ENCODE measurements at places on chromosomes 4 and X.

DNA sequence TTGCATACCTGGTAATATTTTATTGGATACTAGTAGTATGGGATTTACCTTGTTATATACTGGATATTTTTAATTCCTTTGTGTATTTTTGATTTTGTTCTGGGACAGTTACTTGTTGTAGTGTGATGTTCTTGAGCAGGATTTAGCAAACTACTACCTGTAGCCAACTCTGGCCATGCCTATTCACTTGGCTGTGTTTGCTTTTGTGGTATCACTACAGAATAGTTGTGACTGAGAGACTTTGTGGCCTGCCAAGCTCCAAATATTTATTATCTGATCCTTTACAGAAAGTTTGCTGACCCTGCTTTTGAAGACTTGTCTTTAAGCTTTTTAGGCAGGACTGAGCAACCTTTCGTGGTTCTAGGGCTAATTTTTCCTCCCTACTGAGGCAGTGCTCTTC lies 17.8 kb downstream of the ZCCHC4 start:
- DNase-seq = no peak

- DNase-seq = no peak
Observed at GRCh38 chr4:98166025-98166730, 22.9 kb upstream of the STPG2 start.

- no peak for DNase-seq
Observed at GRCh38 chr4:107837776-107838618, 13.3 kb downstream of the SGMS2 start.

GRCh38 chrX:103376118-103376978 lies at the start of gene BEX3:
BEX3 (plus strand) TSS chrX:103376538; CDS start chrX:103377522, 984 bp downstream.
- DNase-seq = no peak

DNA sequence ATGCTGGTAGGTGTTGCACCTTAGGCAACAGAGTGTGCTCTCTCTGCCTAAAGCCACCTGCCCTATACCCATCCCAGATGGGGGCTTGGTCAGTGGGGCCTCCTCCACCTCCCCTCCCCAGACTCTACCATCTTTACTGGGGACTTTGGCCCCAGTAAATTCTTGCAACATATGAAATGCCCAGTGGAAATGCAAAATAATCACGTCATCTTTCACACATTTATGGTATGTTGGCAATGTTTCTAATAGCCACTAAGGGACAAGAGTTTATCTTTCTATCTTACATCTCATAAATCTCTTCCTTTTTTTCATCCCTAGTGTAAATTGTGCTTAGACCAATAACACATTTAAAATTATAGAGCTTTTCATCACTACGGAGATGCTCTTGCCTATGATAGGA lies 103.0 kb upstream of the MAML3 start:
- no peak for DNase-seq

DNA sequence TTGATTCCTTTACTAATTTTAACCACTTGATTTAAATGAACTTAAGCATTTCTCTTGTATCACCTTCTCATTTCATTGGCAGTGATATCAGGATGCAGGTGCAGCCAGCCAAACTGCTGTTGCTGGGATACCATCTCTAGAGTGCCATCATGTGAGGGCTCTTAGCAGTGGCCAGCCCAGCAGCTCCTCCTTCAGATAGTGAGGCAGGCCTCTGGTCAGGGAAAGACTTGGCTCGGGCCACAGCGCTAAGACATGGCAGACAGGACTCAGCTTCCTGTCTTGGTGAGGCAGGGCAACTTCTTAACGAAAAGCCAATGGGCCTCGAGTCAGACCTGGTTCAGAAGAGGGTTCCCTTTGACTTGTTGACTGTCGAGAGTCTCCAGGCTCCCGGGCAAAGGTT lies 50.0 kb downstream of the NOP14 start:
- no peak for DNase-seq

DNA sequence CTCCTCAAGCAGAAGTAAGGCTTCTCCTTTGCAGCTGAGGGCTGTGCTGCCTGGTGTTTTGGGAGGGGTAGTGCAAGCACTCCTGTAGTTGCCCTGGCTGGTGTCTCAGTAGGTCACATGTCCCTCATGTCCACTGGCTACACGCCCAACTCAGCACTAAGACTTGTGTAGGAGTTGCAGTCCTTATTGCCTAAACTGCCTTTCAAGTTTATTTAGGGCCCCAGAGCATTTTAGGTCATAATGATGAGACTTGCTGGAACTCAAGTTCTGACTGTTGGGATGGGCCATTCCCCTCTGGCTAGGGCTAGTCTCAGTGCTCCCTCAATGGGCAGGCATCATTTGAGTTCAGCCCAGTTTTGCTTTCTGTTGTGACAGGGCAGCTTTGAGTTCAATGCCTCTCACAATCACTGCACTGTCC lies 44.1 kb downstream of the PPM1K start:
- no peak for DNase-seq

- DNase-seq = no peak
Observed at GRCh38 chr4:173652283-173652931, 122.4 kb upstream of the HAND2 start.

- no peak for DNase-seq
Observed at GRCh38 chrX:78119521-78120227, 15.6 kb downstream of the PGK1 start.

DNA sequence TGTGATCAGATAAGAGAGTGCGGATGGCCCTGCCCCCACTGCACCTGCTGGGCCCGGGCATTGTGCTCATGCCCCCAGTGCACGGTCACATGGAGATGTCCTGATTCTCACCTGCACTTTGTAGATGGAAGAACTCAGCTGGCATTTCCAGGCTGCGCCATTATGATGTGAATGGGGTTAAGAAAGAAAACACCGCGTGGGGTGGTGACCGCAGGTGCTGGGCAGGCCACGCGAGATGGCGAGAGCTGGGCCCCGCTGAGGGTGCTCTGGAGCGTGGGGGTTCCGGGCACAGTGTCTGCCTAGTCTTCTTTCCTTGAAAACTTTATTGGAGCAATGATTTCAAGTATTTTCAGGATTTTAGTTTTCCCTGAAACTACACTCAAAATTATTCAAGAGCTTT lies 17.8 kb upstream of the HGFAC start:
- DNase-seq = no peak

DNA sequence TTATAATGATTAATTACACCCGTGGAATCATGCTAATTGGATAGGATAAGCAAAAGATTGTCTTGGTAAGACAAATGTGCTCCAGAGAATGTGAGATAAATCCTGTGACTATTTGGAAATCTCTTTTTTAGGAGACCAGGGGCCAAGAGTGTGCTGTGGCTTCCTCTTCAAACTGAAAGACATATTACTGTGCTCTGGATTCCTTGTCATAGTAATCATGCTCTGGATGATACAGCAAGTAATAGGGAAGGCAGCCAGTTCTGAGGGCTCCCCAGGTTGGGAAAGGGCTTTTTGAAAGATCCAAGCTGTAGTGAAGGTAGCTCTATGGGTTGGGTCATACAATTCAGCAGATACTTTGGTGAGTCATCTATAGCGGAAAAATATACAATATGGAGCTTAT lies 600.5 kb downstream of the PCDH18 start:
- DNase-seq = no peak

DNA sequence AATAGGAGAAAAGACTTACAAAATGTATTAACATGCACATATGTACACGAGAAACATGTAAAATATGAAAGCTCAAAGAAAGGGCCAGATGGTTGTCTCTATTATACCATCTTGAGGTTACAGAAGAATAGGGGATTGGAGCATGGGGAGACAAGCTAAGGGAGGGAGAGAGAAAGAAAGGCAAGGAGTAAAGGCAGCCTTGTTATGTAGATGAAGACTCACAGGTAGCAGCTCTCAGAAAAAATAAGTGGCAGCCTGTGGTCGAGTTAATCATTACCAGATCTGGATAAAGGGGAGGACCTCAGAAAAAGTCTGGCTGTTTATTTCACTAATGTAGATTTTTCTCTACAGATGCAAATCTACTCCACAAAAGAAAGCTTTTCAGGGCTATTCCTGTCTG lies 26.6 kb upstream of the PPP1R2C start:
- DNase-seq = no peak
